Kasumi-1 (cell line): ENCODE measurements at places on chromosomes 6 and 20.

- DNase-seq = no peak
Observed at GRCh38 chr6:130969791-130970491, 93.1 kb downstream of the EPB41L2 start.

GRCh38 chr20:60138256-60139220, 180.3 kb downstream of the CDH26 start:
- DNase-seq = peak; percentile 20

DNA sequence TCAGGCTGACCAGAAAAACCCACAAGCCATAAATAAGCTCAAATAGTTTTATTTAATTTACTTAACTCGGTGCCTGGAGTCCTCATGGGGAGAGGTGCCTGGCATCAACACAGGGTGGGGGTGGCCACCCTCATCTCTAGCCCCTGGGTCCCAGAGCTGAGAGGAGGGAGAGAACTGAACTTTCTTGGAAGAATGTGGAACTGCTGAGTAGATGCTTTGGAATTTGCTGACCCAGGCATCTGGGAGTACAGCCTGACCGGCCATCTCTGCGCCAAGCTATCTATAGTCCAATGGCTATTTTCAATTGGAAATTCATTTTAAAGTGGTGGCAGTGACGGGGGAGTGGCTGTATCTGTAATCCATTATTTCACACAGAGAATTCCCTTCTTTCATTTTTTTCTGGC, 104.8 kb downstream of the CDH26 start:
- no peak for DNase-seq

DNA sequence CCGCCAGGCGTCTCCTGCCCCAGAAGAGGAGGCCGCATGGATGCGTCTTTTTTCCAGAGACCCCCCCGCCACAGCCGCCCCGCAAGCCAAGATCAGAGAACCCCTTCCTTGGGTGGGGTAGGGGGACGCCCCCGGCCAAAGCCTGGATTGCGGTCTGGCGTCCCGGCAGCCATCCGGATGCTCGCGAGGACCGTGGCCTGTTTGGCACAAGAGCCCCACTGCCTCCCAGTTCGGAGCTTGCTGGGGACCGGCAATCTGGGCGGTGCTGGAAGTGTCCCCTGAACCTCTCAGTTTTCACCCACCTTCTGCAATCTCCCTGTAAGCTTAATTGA, 924 bp downstream of the FAM162B start:
- DNase-seq = no peak

GRCh38 chr6:34491091-34491430, 25.2 kb downstream of the PACSIN1 start:
- DNase-seq = no peak
